ENCODE measurements at places on chromosomes 2 and 18.
A peak's percentile ranks its signal among the peaks of the same experiment; 100 is the strongest.

- DNase-seq, result no peak
These were observed 8.0 kb downstream of the ME2 start for GRCh38 chr18:50886929-50887328.

DNA sequence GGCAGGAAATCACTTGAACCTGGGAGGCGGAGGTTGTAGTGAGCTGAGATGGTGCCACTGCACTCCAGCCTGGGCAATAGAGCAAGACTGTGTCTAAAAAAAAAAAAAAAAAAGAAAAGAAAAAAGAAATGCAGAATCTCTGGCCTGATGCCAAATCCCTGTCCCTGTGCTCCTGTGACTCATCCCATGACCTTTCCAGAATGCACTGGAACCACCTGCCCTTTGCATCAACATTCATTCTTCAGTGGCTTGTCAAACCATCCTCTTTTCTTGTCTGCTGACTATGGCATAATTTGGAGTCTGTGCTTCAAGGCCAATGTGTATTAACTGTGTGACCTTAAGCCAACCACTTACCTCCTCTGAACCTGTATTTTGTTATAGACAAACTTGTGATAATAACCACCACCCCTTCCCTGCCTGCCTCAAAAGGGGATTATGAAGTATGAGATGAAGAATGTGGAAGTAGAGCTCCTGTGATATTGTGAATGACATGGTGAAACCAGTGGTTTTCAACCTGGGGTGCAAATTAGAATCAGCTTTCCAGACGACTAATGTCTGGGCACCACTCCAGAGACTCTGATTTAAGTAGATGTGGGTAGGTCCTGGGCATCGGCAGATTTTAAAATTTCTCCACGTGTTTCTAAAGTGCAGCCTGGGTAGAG is 189.3 kb downstream of the CLIP4 start:
- no peak for DNase-seq

- DNase-seq, result no peak
These were observed 11.2 kb upstream of the SCYGR5 start for GRCh38 chr2:227655454-227655853.

DNA sequence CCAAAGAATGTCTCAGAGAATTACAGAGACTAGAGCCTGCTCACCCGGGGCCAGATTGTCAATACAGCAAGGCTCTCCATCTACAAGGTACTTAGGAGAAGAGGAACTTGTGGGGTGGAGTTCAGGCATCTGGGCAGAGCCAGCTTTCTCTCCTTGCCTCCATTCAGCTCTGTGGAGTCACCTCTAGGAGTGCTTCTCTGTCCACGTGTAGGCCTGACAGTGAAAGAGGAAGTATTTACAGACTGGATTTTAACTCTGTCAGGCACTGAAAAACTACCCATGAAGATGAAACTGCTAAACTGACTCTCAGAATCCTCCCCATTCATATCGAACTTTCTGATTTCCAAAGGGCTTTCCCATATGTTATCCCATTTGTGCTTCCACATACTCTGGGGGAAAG is 315.6 kb downstream of the SETBP1 start:
- no peak for DNase-seq

DNA sequence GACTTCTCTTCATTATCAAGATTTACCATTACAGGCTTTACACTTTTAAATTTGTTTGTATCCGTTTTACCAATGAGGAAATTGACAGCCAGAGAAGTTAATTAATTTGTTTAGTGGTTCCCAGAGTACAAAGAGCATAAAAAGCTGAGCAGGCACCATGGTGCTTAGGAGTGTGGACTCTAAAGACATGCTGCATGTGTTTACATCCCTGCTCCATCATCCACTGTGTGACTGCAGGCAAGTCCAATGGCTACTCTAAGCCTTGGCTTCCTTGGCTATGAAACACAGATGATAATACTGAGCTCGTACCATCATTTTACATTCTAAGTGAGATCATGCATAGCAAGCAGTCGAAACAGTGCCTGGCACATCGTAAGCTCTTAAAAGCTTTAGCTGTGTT is 108.0 kb upstream of the SLC35G4 start:
- no peak for DNase-seq

GRCh38 chr2:20670315-20671035 is 3.5 kb downstream of the GDF7 start:
- no peak for DNase-seq

DNA sequence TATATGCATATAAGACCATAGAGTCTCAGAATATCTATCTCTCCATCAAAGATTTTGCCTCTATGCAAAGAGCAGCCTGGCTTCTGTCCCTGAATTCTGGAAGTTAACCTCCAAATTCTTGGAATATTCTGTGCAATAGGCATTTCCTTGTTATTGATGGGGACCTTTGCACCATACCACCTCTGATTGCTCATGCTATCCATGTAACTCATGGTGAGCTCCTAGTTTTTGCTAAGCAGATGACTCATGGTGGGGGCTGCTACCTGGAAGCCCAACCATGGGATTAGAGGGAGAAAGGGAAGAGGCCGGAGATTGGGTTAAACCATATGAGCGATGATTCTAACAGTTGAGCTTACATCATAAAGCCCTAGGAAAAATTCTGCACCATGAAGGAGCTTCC is 310.2 kb upstream of the FIGN start:
- no peak for DNase-seq

DNA sequence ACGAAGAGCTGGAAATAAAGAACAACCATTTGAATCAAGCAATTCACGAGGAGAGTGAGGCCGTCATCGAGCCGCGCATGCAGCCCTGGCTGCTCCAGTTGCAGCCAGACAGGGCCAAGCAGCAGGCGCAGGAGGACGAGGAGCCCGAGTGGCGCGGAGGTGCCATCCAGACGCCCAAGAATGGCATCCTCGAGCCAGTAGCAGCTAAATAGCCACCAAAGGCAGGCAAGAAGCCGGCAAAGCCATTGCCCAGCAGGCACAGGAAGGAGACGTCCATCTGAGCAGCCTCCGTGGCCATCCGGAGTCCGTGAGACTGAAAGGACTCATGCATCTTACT is 8.9 kb upstream of the CHST10 start:
- DNase-seq, result no peak

DNA sequence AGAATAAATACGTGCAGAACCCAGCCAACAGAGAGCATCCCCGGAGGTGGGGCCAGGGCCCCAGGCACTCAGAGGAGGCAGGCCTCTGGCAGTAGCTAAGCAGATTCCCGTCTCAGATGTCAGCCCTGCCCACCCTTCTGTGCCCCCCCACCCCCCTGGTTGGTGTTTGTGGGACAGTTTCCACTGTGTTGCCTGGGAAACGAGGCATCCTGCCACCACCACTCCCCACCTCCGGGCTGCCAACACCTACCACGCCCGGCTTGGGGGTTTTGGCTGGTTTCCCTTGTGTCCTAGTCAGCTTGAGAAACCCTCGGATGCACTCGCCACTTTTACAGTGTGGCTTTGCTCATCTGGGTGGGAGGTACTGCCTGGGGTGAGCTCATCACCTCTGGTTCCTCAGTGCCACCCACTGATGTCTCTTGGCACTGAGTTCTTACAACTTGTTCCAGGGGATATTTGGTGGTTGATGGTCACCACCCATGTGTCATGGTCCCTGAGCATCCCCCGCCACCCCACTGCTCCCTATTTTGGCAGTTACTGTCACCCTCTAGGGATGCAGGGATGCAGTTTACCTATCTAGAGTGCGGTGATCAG is 72.4 kb upstream of the YWHAQ start:
- peak; percentile 37 for DNase-seq

GRCh38 chr2:150162241-150162942 is 325.1 kb downstream of the RND3 start:
- DNase-seq, result no peak

DNA sequence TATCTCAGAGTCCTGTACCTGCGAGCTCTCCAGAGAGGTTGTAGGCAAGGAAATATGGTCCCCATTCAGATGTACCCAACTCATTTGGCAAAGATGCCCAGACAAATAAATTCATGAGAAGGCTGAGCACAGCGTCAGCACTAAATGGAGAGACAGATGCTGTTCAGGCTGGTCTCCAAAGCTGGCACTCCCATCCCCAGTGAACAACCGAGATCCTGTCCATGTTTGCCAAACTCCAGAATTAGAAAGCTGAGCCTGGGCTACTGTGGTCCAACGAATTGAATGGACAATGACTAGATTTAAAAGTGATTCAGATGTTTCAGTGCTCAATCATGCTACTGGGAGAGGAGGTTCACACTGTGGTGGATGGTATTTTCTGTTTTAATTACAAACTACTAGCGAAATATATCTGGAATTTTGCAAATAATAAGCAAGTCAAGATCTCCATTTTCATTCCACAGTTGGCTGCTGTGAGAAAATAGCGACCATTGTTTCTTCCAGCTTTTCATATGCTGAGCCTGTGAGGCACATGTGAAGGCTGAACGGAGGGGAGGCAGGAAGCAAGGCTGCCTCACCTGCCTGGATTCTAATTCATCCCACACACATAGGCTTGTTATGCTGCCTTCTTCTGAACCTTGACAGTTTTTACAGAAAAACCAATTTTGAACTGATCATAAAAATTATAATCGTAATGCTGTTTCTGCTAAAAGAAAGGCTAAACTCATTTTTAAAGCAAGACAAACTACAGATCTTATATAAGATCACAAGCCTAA is 22.6 kb upstream of the DAPL1 start:
- no peak for DNase-seq

DNA sequence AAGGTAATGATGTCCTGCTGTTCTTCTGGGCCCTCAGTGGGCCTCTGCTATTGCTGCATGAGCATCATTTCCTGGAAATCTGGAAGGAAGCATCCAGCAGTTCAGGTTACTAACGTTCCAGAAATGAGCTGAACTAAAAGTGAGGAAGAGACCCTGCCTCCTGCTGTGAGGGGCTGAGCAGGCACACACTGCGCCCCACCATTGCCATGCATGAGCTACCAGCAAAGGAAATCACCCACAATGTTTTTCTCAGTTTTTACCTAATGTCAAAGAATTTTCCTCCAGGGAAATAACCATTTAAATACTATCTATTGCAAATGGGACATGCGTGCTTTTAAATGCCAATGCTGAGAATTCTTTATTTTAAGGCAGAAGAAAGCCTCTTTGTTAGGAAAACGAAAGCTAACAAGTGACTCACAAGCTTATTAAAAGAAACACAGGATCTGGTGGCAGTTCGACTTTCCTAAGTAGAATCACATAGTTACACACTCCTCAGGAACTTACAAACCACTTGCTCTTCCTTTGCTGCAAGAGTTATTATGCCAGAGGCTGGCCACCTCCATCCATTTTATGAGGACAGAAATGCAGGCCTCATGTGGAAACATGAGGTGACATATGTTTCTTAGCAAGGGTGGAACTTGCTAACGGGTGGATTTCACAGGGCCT is 152.6 kb upstream of the TTC39C start:
- no peak for DNase-seq

- DNase-seq, result no peak
These were observed 11.0 kb downstream of the MAP3K20 start for GRCh38 chr2:173086518-173087213.

GRCh38 chr18:8741117-8741516 is 35.8 kb downstream of the MTCL1 start:
- no peak for DNase-seq

DNA sequence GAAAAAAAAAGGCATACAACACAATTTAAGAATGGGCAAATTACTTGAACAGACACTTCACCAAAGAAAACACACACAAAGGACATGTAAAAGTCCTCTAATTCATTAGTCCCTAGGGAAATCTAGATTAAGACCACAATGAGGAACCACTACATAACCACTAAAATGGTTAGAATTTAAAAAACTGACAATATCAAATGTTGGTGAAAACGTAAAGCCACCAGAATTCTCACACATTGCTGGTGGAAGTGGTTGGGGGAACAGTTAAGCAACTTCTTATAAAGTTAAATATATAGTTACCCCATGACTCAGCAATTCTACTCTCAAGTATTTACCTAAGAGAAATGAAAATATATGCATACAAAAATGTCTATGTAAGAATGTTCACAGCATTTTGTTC is 11.8 kb downstream of the RTN4 start:
- DNase-seq, result no peak

- no peak for DNase-seq
These were observed 171.0 kb upstream of the HS6ST1 start for GRCh38 chr2:128489526-128490273.

DNA sequence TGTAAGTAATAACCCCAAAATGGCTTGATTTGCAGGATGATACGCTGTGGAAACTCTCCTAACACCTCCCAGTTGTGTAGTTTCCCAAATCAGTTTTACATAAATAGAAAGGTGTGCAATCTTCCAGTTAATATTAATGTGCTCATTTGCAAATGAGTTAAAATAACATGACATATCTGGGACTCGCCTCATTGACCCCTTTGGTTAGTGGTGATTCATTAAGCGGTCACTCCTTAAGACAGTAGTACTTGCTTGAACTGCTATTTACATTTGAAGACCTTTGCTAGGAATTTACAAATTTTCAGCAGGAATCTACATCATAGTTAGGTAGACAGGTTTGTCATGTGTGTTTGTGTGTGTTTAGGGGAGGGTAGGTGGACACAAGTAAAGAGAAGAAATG is 1367.7 kb upstream of the CELF4 start:
- no peak for DNase-seq

- no peak for DNase-seq
These were observed 32.4 kb downstream of the IL18R1 start for GRCh38 chr2:102387763-102388546.

DNA sequence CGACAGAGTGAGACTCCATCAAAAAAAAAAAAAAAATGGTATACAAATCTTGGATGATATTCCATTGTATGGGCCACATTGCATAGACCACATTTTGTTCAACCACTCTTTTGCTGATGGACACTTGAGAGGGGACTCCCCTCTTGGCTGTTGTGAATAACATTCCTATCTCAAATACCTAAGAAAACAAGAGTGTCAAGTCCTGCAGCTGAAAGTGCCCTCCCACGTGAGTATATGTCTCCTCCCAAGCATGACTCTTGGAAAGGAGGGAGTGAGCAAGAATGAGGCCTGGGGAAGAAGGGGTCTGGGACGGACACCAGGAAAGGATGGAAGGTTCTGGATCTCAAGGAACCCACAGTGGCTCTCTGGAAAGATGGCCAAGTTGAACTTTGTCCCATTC is 36.0 kb upstream of the NPAS2 start:
- DNase-seq, result no peak

- DNase-seq, result no peak
These were observed 226.2 kb upstream of the TNP1 start for GRCh38 chr2:217086038-217086522.

GRCh38 chr2:166344286-166345113 is 31.2 kb downstream of the SCN9A start:
- no peak for DNase-seq

DNA sequence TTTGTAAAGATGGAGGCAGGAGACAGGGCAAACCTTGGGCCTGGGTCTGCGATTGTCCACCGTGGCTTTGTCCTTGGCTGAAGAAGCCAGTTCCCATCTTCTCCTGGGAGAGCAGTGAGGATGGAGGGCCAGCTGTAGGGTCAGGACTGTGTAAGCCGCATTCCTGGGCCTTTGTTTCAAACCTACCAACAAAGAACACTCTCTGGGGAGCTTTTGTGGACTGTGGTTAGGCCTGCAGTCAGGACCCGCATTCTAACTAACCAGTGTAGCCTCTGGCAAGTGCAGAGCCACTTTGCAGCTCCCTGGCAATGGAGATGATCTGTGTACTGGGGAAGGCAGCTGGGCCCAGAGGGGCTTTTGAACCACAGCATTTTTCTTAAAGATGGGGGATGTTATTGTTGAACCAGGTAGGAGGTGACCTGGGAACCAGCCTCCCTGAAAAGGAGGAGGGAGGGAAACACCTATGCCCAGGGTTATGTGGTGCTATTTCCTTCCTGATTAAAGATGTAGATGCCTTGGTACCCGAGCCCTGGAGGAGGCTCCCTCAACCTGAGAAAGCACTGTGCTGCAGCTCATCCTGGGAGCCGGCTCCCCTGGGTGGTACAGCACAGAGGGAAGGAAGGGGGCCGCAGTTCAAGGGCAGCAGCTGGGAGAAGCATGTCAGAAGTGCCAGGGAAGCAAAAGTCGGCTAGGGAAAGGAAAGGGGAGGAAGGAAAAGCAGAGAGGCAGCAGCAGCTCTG is 12.7 kb upstream of the SMAD4 start:
- no peak for DNase-seq
